ENCODE measurements at places on chromosomes 12 and 14.

DNA sequence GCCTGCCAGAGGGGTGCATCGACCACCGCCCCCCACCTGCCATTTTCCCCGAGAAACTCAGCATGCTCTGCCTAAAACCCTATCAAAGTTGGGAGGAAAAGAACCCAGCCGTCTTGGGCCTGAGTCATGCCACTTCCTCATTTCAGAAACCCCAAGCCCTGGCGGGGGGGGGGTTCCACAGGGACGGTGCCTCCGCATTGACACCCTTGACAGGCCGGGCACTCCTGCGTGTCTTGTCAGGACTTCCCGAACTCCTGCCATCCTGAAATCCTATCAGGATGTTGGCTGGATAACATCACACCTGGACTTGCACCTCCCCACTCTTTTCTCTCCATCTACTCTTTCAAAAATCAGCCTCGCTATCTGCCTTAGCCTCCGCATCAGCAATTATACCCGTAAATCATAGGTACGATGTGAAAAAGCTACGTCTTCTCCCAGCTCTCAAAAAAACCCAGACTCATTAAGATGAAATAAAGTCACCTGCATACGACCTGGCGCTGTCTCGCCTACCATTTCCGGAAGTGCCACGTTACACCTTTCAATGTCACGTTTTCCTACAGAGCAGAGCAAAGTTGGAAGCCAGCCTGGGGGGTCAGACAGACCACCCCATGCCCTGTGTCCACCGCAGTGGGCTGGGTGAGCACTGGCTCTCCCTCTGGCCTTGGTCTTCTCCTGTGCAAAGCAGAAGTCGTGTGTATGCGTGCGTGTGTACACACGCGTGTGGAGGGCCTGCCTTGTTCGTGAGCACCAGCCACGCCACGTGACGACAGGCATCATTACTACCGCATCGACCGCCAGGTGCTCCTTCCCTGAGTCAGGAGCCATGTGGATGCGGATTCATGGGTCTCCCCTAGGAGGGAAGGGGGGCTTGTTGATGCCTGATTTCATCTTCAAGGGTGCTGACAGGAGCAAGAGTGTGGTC lies 96.7 kb downstream of the RFLNA start:
- peak; percentile 55 for DNase-seq

- DNase-seq: no peak
These were observed 7.2 kb downstream of the PROX2 start for GRCh38 chr14:74868739-74869138.

DNA sequence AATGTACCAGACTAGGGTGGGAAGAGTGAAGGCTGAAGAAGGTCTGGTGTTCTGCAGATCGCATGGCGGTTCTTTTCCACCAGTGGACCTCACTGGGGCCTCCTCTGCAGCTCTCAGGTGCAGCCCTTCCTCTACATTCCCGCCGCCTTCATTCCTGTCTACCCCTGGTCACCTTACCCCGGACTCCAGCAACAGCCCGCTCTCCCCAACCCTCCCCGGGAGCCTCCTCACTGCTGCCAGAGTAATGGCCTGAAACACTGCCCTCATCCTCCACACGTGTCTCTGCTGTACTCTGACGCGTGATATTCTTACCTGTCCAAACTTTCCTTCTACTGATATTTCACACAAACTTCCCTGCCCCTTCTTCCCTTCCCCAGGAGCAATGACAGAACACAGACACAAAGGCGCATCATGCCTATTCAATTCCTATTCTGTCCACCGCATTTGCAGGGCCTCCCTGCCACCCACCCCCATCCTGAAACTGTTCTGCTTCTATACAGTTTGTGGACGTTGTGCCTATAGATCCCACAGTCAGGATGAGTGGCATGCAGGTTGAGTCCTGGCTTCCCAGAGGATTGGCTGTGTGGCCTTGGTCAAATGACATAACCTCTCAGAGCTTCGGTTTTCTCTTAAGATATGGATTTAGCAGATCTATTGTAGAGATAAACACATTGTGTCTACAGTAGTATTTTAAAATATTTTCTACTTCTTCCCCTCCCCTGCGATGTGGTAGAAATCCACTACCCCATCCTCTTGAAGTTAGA lies 1.7 kb upstream of the NUAK1 start:
- no peak for DNase-seq

GRCh38 chr12:124941170-124941527 lies 26.7 kb upstream of the UBC start:
- no peak for DNase-seq

DNA sequence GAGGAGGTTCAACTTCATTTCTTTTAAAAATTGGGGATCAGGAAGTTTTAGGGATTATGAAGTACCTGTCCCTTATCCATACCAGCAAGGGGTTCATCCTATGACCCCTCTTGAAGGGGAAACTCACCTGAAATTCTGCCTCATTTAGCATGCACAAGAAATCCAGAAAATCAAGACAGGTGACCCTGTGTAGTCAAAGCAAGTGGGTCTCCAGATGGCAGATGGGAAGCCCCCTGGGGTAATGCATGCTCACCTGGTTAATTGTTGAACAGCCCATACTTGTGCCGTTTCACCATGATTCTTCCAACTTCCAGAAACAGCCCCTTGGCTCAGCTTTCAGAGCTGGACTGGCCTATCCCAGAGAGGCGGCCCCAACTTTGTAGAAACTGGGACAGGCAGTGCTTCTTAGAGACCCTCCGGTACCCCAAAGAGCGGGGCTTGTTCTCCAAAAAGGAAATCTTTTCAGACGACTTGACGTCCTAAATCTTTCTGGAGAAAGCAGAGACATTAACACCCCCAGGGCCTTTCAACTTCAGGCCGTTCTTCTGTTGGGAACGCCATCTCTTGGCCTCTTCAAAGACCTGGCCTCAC lies 66.3 kb upstream of the ESRRB start:
- DNase-seq: no peak

- no peak for DNase-seq
These were observed 218.0 kb downstream of the SOX5 start for GRCh38 chr12:23731493-23731892.

DNA sequence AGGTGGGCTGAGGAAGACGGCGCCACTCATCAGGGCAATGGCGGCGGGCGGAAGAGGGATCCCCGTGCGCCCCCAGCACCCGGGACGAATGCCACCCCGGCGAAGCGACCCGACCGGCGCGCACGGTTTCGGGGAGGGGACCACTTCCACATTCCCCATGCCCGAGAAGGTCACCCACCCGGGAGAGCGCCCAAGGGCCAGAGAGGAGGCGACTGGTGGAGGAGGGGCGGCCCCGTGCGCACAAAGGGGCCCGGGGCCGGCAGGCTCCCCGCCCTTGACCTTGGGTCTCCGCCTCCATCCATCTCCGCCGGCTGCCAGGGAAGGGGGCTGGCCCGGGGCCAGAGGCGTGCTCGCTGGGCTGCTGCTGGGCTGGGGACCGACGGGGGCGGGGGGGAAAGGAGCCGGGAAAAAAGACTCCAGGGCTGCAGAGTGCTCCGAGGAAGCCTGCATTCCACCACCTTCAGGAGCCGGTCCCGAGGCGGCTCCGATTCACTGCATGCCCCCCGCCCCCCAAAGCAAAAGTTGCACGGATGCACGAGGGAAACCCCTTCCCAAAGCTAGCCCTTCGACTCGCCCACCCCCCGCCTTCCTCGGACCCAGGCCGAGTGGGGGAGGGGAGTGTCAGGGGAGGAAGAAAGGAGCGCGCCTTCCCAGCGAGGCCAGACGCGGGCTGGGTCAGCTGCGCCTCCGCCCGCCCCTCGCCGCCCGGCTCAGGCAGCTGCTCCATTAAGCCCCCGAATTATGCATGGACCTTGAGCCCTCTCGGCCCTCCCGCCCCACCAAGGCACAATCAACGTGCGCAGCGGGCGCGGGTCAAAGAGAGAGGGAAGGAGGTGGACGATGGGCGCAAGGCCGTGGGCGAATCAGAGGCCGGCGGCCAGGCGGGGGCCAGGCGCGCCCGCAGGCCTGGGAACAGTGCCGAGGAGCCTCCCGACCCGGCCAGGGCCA lies 26.2 kb downstream of the BCL11B start:
- DNase-seq: no peak

GRCh38 chr12:108575199-108575912 lies 13.0 kb downstream of the ISCU start:
- DNase-seq: no peak

DNA sequence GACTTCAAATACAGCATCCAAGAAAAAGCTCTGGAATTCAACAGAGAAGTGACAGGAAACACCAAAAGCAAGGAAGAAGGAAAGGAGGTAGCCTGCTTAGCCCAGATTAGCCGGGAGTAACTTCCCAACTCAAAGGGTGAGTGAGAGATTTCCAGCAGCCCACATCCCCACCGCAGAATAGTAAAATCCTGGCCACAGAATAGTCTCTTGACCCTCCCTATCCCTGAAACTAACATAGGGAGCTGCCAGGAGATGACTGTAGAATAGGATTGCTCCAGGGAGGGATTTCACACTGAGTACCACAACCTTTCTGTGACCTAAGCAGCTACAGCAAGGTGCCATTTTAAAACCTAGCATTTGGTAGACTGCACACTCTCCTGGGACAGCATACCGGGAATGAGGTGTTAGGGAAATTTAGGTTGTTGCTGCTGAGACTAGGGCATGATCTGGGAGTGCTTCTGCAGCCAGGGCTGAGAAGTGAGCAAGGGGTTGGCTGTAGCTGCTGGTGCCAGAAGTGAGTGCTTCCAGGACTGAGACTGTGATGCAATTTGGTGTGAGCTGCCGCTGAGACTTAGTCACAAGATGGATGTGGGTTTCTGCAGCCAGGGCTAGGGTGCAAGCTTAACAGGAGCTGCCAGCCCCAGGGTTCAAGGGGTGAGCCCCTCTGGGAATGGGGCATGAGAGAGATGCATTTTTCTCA lies 66.0 kb downstream of the TMTC3 start:
- DNase-seq: no peak

DNA sequence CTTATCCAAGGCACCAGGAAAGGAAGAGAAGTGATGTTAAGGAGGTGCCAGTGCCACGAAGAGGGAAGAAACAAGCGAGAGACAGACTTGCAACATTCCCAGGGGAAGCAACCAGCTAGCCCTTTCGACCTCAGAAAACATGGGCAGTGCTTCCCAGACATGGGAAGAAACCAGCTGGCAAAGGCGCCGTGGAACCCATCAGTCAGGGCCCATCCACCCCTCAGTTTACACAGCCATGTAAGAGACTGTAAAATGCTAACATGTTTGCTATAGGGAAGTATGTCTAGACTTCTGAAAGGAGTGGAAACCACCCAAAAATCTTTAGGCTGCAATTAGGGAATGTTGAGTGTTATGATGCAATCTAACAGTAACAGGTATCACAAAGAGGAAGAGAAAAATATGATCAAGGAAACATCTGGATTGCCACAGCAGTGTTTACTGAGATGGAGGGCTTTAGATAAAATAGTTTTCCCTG lies 26.3 kb downstream of the ANAPC5 start:
- DNase-seq: no peak

- no peak for DNase-seq
These were observed 87.7 kb upstream of the FOXN3 start for GRCh38 chr14:89504602-89505313.

DNA sequence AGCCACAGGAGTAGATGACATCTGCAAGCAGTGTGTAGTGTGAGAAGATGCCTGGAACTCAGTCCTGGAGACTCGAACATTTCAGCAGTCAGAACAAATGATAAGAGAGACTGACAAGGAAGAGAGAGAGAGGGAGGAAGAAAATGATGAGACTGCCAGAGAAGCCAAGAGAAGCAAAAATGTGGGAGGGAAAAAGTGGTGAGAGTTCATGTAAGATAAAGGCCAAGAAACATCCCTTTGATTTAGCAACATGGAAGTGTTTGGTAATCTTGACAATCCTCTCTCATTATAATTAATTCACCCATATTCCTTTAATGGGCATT lies 42.6 kb downstream of the LIMA1 start:
- DNase-seq: no peak

GRCh38 chr12:54954228-54954627 lies 30.3 kb downstream of the TESPA1 start:
- no peak for DNase-seq

DNA sequence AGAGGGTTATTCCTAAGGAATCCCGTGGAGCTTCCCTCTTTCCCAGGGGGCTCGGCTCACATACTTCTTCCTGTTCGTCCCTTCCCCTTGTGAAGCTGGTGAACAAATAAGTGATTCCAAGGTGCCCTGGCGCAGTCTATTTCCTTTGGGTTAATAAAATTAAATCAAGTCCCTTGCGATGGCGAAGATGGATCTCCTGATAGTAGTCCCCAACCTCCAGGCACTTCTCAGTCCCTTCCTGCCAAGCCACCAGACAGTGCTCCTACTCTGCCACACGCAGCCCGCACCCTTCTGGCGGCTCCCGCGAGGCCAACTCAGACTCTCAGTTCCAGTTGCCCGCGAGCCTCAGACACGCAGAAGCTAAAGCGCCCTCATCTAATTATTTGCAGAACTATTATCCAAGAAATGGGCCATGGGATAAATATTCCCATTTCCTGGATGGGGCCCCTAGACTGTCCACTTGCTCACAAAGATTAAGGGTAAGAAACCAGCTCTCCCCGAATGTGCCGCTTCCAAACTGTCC lies 2.4 kb upstream of the SIX6 start:
- no peak for DNase-seq

Measured in CD8-positive, alpha-beta T cell (primary cell).